Femur (tissue), 1 donor: ENCODE measurements at places on chromosomes 7 and 10.

DNA sequence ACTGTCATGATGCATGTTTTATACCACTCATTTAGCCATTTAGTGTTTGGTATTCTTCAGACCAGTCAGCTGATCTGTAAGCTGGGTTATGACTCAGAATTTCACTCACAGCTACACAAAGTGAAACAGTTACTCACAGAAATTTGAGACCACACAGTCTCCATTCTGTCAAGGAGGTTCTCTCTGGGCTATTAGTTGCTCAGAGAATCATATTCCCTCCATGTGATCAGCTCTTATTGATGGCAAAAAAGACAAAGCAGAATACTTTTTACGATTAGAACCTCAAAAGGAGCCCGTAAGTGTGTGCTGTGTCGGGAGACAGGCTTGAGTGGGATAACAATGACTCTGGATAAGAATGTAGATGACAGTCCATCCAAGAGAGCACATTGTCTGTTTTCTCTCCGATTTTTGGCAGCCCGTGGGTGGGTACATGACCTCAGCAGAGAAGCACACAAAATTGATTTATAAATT is 277.6 kb upstream of the SORCS1 start:
- DNase-seq: no peak

- DNase-seq: no peak
Observed at GRCh38 chr7:38409531-38409930, 136.1 kb upstream of the TARP start.

DNA sequence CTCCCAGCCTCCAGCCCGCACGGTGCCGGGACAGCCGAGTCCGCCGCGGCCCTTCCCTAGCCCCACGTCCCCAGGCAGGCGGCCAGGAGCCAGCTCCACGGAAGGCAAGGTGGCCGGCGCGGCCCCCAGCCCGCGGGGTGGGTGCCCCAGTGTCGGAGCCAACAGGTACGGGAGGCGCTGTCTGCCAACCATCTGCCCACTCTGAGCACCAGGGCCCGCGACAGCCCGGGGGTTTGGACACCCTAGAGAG is 75.8 kb downstream of the CALN1 start:
- no peak for DNase-seq

DNA sequence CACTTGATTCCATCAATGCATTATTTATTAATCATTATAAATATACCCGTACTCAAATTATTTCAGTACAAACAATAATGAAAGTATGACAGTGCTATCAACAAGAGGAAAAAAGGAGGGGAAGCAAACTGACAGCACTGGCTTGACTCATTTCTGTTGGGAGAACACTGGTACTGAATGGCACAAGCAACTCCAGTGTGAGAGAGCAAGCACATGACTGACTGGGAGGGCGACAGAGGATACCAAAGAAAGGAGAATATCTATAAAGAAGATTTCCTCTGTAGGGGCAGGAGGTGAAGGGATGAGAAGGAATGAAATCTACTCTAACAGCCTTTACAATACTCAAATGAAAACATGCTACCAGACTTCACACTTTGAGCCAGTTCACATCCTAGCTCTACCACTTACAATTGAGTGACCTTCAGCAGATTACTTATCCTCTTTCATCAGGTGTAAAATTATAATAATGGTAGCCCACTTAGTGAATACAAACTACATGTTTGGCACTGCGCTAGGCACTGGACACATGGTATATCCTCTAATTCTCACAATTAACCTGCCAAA is 1.5 kb downstream of the USP54 start:
- no peak for DNase-seq
